Stimulated activated naive CD4-positive, alpha-beta T cell (primary cell): ENCODE measurements at places on chromosomes 16 and 17.

DNA sequence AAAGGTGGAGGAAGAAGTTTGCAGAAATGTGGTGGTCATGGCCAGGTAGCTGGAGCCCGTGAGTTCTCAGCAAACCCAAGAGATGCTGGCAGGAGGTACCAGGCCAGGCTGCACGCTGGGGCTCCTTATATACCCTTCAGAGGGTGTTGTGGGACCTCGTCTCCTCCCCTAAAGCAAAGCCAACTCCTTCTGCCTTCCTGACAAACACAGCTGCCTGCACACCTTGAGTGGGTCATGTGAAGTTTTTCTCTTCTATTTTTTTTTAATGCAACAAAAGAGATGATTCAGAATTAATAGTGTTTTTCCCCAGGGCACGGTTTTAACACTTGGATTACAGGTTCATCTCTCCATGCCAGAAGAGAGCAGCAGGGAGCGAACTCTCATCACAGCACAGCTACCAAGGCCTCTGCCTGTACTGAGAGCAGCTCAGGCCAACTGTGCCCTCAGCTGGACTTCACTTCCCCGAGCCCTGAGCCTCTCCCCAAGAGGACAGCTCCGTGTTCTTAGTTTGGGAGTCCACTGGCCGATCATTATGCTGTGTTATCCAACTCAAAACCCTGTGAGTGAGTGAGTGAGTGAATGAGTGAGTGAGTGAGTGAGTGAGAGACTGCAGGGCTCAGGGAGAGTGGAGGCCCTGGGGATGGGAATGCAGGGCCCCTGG, at the start of gene KRT15:
TSS of gene KRT15 (minus strand) at position 102 of the 661 bp plus-strand sequence. CDS start at position 39, 63 bp downstream.
- DNase-seq = no peak

DNA sequence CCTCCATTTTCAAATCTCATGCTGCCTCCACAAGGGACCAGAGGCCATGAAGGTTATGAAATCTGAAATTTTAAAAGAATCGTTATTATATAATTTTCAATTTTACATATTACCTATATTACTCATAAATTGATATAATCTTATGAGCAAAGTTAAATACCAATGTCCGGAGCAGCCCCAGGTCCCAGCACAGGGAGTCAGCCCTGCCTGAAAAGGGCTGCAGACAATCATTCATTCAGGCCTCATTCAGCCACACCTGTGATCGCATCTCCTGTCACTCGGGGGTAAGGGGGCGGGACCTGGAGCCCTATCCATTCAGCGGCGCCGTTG, 172.5 kb downstream of the AHSP start:
- no peak for DNase-seq

DNA sequence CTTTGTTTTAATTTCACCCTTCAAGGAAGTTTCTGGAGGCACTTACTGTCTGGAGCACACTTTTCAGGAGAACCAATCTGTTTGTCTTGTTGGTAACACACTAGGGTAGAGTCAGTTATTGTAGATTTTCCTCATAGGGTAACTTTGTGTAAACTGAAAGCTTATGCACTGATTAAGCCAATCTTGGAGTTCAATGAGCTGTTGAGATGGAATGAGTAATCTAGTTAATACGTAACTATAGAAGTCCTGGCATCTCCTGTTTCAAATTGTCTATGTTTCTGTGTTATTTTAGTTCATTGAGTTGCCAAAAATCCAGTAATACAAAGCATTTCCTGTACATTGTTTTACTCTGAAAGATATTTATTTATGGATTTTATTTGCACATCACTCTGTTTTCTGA, 111.6 kb upstream of the HAS3 start:
- no peak for DNase-seq

- no peak for DNase-seq
Observed at GRCh38 chr17:19363114-19363438, 553 bp upstream of the B9D1 start.

DNA sequence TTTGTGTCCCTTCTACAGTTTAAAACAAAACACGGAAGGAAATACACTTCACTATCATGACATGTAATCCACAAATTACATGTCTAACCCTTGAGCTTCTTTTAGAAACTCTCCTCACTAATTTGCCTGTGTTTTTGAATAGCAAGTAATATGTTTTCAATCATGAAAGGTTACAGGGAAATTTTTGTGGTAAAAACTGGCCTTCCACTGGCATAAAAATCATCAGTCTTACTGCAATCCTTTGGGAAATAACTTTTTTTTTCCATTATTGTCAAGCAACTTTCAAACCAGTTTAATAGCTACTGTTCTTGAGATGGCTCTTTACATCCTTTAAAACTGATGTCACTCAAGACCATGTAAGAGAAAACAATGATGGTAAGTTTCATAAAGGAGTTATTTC, 27.0 kb downstream of the MYO1D start:
- no peak for DNase-seq

DNA sequence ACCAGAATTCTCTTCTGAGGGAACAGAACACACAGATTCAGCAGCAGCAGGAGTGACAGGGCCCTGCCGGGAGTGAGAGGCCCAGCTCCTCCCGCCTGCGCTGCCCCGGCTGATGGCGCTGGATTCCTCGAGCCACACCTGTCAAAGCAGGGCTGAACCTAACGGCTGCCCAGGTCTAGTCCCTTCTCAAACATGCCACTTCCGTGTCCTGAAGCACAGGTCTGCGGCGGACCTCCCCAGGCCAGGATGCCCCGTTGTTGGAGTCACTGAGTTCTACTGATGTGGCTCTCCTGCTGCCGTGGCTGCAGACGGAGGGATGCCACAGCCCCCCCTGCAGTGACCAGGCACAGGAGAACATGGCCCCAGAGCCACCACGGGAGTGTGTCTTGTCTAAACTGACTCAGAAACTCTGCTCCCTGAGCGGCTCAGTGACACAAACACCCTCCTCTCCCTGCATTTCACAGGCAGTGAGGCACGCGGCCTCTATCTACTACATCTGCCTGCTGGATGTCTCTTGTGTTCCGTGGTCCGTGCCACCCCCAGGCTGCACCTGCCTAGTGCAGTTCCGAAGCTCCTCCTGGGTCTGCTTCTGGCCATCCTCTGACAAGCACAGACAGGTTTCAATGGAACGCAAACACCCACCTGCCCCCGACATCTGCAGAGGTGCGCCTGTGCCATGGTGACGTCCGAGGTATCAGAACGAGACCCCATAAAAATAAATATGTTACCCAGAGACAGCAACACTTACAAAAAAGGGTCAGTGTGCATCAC, 44.7 kb upstream of the DNAH17 start:
- DNase-seq = no peak
